Stimulated activated CD8-positive, alpha-beta memory T cell treated with anti-CD3 and anti-CD28 coated beads, Interleukin-2, amount 100 ng/mL, for 1 hour (primary cell): ENCODE measurements at places on chromosomes 7 and 10.

DNA sequence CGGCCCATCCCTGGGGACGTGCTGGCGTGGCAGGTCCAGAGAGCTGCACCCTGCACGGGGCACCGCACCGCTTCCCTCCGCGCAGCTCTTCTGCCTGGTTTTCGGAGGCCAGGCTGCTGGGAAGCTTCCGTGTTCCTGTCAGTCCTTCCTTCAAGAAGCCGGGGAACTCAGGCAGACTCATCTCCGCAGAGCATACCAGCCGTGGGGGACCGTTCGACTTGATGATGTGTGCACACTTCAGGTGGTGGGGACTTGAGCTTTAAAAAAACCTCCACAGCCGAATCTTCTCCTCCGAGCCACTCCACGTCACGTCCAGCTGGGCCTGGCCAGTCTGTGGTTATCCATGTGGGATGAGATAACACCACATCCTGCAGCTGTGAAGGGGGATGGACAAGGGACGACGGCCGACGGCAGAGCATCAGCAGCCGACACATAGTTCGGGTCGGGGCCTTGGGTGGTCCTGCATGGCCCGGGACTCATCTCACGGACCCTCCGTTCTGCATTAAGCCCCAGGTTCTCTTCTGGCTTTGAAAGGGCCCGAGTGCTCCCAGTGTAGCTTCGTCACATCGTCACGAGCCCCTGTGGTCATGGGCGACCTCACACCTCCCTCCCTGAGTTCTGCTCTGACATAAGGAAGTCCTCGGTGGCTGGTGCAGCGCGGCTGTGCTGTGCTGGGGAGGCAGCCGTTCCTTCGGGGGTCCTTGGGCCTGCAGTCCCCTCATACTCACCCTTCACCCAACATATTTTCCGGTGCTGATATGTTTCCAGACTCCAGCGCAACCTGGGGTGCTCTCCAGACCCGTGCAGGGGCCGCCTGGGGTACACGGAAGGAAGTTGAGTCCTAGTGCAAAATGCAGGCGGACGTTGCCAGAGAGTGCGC lies 4.5 kb upstream of the BHLHA15 start:
- no peak for DNase-seq

GRCh38 chr10:117224881-117225280 lies 16.0 kb upstream of the SLC18A2 start:
- no peak for DNase-seq

GRCh38 chr7:121166916-121167315 lies 161.9 kb upstream of the WNT16 start:
- no peak for DNase-seq

DNA sequence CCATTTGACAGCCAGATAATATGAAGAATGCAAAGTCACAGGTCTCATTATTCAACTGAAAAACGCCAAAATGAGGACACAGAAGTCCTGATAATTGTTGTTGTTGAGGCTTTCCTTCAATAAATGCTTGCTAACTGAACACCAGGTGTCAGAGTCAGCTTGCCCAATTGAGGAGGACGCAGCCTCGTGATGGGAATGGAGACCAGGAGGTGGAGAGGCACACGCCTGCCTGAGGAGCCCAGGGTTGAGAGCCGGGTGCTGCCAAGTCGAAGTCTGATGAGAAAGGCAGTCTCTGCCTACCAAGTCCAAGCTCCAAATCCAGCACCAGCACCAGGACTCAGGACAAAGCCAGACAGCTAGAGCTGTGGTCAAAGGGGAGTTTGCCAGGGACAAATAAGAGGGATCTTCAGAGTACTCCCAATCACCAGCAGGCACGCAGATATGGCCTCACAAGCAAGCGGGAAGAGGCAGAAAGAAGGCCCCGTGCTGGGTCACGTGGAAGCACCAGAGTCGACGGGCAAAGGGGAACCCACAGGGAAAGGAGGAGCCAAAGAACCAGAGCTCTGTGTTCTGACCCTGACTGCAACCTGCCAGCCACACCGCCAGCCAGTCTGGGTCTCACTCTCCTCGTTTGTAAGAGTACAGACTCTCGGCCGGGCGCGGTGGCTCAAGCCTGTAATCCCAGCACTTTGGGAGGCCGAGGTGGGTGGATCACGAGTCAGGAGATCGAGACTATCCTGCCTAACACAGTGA lies 47.6 kb downstream of the VOPP1 start:
- no peak for DNase-seq

- DNase-seq: no peak
Observed at GRCh38 chr10:84695902-84696301, 367.5 kb downstream of the CCSER2 start.

DNA sequence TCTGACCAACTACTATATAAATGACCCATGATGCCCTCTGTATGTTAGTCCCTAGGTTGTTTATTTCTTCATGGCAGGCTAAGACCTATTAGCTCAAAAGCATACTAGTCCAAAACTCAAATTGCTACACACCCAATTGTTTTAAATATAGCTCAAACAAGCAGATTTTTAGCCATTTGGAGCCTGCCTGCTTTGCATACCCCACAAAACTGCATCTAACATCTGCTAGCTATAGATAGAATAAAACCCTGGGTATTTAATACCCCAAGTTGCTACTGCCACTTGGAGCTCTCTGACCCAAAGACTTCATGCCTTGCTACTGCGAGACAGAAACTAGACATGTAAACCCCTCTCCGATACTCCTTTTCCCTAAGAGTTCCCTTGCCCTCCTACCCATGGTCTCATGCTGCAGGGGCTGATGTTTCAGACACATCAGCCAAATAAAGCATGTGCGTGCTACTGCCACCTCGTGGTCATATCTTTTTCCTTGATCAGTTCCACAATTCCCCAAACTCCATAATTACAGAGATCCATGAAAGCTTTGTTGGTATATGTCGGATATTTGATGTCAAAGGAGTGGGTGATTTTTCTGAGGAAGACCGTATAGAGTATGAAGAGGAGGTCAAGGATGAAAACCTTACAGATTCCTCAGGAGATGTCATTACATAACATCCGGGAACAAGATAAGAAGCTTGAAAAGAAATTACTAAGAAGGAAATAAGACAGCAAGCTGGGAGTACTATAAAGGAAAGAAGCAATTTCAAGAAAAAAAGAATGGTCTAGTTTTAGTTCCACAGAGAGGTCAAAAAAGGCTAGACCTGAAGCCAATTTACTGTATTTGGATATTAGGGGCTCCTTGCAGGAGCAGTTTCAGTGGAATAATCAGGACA lies 386.6 kb downstream of the SH2D4B start:
- DNase-seq: no peak

DNA sequence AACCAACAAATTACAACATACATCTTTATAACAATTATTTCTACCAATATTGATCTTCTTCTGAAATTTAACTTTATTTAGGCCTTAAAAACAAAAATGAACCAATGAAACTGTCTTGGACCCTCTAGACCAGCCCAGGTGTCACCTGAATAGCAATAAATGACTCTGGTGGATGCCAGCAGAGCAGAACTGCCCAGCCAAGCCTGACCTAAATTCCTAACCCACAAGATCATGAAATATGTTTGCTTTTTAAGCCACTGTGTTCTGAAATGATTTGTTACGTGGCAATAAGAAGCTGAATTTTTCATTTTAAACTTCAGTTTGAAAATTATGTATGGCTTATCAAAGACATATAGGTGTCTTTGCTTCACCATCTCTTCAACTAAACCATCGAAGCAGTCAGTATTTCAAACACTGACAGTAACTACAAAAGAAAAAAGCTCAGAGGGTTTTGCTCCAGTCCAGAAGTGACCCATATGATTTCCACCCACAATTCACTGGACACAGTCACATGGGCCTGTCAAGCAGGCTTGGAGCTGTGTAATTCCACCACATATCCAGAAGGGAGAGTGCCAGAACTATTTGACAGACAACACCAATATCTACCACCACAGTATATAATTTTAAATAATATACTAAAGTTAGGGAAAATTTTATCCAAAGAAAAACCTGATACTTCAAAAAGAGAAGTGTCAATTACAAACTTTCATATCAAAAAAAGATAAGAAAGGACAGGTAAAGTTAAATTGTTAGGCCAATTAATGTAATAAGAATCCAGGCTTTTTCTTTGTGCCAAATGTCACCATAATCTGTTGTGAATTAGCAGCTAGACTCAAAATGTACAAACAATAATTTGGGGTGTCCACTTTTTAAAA lies 94.5 kb downstream of the KMT2C start:
- no peak for DNase-seq

GRCh38 chr7:6023974-6024435 lies 7.2 kb upstream of the ANKRD61 start:
- no peak for DNase-seq

DNA sequence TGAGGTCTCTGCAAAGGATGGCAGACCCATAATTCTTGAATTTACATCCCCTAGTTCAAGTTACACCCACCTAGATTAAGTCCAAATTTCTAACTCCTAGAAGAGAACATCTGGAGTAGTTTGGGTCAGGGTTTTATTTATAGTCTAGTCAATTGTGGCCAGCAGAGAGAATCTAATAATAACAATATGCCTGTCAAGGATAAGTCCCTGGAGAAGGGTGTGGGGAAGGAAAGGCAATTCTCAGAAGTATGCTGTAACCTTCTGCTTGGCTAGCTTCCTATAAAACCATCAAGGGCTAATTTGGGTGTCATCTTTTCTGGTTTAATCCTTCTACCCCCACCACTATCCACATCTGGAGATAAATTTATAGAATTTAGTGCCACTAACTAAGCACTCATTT lies 52.8 kb upstream of the SEMA3E start:
- no peak for DNase-seq

- peak; percentile 45 for DNase-seq
Observed at GRCh38 chr10:72274730-72275350, 1.1 kb downstream of the DDIT4 start.

DNA sequence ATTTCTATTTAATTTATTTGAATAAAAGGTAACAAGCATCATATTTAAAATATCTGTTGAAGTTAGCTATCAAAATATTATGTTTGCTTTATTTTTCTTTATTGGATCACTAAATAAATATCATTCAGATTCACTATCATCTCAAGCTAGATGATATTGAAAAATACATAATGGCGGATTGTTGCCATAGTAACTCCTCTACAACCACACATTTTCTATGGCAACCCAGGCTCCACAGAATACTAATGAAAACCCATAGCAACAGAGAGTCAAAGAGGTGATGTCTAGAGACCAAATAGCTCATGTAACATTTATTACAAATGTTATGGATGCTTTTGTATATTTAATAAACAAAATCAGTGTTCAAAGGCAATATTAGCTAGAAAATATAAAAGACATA lies 148.9 kb upstream of the CDK1 start:
- no peak for DNase-seq

DNA sequence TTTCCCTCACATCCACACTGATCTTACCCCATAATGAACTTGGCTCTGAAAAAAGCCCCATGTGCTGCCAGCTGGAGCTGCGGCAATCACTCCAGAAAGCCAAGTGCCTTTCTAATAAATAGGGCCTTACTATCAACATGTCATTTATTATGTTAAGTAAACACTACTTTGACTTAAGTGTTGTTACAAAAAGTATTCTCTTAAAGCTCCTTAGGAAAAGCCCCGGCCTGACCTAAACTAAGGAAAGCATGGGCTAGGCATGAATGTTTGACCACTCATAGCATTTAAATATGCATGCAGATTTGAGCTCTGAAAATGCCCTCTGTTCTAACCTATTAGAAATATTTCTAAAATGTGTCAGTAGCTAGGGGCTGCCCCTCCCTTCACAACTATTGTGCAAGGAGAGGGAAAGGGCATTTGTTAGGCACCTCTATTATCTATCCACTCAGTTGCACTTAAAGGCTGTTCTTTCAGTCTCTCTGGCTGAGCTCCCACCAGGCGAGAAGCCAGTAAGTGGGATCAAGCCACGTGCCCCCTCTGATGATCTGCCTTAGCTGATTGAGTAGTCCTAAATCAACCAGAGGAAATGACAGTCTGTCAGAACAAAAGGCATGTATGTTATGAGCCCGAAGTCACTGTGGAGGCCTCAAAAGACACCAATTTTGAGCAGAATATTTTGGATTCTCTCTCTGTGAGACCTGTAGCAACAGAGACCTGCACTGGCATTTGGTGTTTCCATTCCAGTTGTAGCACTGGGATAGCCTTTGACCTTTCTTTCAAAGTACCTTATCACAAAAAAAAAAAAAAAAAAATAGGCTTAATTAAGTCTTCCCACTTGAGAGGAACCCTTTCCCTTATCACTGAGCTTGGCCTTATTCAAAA lies 77.1 kb downstream of the ITGB8 start:
- DNase-seq: no peak
